ENCODE measurements at places on chromosomes 7 and 10.
A peak's percentile ranks its signal among the peaks of the same experiment; 100 is the strongest.

DNA sequence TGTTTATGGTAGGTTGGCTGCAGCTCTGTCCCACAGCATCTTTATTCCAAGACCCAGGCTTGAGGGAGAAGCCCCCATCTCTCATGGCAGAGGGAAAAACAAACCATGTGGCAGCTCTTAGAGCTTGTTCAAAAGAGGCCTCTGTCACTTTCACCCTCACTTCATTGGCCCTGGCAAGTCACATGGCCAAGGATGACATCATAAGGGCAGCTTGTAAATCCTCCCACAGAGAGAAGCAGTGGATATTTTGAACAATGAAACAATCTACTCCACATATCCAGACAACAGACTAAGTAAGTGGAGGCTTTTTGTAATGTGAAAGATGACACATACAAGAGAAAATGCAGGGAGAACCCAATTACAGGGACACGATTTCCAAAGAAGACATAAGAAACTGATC, 108.1 kb downstream of the GRID1 start:
- DNase-seq: no peak

GRCh38 chr10:125473143-125473793, 209.7 kb downstream of the TEX36 start:
- no peak for DNase-seq

- DNase-seq: no peak
Observed at GRCh38 chr7:71470830-71471229, 338.9 kb downstream of the GALNT17 start.

GRCh38 chr10:103238506-103239252, 7.0 kb upstream of the RPEL1 start:
- DNase-seq: no peak

DNA sequence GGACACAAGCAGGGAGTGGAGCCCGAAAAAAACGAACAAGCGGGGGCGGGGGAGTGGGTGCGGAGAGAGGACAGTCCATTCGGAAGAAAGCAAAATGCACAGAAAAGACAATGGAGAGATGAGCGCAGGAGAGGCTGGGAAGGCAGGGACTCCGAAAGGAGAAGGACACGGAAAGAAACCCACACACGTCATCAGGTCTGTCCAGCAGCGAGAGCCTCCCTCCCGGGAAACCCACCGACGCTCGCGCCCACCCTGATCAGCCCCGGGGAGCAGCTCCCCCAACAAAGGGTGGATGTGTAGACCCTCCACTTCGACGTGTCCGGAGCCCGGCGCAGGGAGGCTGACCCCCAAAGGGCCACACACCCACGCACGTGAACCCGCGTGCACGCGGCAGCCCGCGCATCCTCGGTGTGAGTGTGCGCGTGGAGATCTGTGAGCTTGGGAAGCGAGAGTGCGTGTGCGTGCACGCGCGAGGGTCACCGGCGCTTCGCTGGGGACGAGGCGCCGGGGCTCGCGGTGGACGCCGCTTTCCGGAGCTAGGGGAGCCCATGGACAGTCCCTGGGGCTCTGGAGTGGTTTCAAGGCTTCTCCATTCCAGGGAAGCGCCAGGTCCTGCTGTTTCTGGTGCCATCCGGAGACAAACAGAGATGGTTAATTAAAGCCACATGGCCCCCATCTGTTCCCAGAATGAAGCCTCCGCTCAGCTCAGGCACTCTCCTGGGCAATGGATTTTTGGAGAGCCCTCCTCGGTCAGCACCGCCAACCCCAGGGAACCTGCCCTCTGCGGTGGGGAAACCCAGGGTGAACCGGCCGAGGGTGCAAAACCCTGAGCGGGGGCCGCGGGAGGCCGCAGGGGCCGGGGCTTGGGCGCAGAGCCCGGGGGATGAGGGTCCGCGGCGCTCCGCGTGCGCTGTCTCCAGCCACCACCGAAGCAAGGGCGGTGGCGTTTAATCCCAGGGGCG, 916 bp downstream of the LAMB1 start:
- DNase-seq: no peak

DNA sequence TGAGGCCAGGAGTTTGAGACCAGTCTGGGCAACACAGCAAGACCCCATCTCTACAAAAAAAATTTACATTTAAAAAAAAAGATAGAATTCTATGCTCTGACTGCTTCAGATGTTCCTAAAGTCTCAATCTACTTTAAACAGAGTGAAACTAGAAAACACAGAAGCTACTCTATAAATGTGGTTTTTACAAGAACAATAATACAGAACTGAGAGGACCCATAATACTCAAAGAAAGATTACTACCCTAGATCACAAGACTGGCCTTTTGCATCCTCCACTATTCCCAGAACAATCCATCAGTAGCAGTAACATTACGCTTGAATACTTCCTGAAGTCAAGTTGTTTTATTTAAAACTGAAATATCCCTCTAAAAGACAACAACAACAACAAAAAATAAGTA, 119.4 kb downstream of the ZFAND4 start:
- no peak for DNase-seq

DNA sequence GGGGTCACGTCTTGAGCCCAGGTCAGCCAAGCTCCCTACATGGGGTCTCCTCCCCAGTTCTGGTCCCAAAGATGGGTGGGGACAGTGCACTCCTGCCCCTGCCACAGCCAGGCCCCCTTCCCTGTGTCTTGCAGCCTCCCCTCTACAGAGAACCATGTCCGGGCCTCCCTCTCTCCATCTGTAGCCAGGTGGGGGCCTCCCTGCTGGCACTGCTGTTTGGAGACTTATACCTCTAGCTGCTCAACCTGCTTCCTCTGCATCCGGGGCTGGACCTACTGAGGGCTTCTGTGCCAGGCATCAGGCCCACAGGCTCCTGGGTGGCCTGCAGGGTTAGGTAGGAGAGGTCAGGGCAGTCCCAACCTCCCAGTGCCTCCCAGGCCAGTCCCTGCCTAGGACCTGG, 7.9 kb downstream of the SH2B2 start:
- no peak for DNase-seq

GRCh38 chr10:131448171-131448570, 136.7 kb upstream of the TCERG1L start:
- no peak for DNase-seq

DNA sequence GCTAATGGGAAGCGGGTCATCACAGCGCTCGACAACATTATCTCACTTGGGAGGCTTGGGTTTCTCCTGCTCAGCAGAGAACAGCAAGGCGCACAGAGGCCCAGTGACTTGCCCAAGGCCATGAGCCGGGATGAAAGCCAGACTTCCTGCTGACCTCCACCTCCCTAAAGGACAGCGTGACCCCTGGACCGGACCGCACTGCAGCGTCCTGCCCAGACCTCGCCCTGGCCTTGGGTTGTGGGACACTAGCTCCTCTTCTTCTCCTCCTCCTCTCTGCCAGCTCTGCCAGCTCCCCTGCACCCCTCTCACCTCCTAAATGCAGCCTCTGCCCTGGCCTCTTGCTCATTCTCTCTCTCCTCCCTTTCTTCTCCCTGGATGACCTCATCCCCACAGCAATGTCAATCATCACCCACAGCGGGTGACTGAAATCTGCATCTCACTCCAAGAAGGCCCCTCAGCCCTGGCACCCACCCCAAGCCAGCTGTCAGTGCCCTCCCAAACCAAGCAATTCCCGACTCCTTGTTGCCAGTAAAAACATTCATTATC, 19.4 kb downstream of the SPOCK2 start:
- no peak for DNase-seq

- no peak for DNase-seq
Observed at GRCh38 chr10:97888641-97889262, 39.1 kb downstream of the GOLGA7B start.

- peak; percentile 22 for DNase-seq
Observed at GRCh38 chr7:108146070-108146842, 16.1 kb upstream of the LAMB4 start.

DNA sequence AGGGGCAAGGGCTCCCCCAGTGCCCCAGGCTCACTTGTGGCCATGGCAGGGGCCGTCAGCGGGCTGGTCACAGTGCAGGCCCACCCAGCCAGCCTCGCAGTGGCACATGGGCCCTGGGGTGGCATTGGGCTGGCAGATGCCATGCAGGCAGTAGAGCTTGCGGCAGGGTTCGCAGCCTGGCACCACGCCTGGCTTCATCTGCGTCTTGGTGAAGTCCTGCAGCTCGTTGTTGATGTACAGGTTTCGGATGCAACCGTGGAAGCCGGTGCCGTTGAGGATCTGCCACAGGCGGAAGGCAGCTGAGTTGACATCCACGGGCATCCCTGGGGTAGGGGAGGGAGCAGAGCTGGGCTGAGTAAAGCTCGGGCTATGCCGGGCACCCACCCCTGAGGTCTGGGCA, 170.6 kb downstream of the LCOR start:
- DNase-seq: no peak

GRCh38 chr10:3972460-3973301, 187.7 kb upstream of the KLF6 start:
- DNase-seq: no peak

DNA sequence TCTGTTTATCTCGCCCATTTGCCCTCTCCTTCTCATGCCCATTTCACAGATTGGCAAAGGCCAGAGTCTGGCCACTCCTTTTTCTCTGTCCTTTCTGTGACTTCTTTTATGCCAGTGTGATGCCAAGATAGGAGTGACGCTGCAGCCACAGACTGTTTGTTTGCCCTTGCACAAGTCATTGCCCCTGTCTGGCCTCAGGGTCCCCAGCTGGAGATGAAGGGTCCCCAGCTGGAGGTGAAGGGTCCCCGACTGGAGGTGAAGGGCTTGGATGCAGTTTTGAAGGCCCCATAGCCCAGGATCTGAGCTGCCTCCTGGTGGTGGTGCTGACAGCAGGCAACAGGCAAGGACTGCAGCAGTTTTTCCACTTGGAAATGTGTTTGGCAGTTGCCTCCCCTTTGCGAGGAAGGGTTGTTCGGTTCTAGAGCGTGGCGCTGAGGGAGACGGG, 50.8 kb upstream of the SLC29A3 start:
- DNase-seq: no peak

DNA sequence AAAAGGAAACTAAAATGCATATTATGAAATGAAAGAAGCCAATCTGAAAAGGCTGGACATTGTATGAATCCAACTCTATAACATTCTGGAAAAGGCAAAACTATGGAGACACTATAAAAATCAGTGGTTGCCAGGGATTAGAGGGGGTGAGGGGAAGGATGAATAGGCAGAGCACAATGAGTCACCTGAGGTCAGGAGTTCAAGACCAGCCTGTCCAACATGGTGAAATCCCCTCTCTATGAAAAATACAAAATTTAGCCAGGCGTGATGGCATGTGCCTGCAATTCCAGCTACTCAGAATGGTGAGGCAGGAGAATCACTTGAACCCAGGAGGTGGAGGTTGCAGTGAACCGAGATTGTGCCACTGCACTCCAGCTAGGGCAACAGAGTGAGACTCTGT, 324.8 kb upstream of the PHYHIPL start:
- DNase-seq: no peak

GRCh38 chr10:96217711-96218110, 53.7 kb downstream of the BLNK start:
- no peak for DNase-seq

DNA sequence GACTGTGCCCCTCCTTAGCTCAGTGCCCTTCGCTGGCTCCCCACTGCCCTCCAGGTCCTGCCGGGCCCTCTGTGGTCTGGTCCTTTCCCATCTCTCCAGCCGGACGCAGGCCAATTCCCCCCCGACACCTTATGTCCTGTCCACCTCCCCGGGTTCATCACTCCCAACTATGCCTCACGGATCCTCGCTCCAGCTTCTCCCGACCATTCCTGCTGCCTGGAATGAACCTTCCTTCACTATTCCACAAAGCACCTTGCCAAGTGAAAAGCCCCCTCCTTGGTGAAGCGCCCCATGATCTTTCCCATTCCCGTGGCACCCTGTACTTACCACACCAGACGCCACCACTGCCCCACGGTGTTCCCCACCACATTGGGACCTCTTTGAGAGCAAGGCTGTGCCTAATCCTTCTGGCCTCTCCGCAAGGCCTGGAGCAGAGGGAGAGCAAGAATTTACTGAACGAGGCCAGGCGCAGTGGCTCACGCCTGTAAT, 47.2 kb downstream of the TMEM270 start:
- DNase-seq: no peak

- DNase-seq: no peak
Observed at GRCh38 chr10:91477236-91477635, 67.1 kb downstream of the HECTD2 start.

DNA sequence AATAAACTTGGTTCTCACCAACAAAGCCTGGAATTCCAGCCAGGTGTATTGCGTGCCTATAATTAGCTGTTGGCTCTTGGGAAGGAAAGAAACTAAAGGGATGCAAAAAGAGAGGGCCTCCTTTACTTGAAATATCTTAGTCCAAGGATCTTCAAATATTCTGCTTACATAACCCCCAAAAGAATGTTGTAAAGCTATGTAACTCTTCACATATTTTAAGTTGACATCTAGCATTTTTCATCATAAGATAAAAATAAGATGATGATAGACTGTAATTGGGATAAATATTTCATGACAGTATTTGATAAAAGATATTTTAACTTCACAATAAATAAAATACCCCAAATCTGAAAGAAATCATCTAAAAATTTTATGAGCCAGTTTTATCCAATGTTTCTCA, 52.5 kb upstream of the SEPTIN7 start:
- no peak for DNase-seq

GRCh38 chr10:124225467-124226270, 132.3 kb upstream of the CHST15 start:
- DNase-seq: no peak

GRCh38 chr7:120056227-120056626, 216.7 kb upstream of the KCND2 start:
- DNase-seq: no peak

GRCh38 chr7:44222776-44223261, 22.0 kb downstream of the YKT6 start:
- no peak for DNase-seq

DNA sequence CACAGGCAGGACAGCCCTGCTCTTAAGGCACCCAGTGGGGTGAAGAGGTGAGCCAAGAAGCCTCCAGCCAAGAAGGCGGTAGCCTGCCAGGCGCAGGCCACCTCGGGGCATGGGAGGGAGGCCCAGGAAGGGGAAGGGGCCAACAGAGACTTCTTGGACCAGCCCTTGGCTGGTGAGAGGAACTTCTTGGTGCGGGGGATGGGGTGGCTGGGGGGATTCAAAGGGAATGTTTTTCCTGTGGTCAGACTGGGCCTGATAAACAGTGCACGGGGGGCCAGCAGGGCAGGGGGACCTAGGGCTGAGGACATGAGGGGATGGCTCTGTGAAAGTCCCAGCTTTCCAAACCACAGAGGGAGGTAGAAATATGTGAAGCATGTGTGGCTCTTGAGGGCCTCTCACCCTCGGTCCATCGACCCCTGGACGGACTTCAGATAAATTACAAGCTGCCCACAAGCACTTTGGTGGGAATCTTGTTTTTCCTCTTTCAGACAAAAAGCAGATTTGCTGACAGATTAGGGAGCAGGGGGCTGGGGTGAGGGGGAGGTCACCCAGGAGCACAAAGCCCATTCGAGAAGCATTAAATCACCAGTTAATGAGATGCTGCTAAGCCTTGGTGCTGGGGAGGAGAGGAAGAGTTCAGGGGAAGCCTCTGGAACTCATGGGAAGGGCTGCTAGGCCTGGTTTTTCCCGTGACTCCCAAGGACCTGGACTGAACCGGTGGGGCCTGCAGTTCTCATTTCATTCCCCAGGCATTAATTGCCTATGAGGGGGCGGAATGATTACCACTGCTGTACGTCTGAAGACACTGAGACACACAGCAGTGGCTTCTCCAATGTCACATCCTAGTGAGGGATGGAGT, 11.3 kb downstream of the CRYGN start:
- DNase-seq: no peak
